ENCODE measurements at places on chromosomes 12 and 14.

DNA sequence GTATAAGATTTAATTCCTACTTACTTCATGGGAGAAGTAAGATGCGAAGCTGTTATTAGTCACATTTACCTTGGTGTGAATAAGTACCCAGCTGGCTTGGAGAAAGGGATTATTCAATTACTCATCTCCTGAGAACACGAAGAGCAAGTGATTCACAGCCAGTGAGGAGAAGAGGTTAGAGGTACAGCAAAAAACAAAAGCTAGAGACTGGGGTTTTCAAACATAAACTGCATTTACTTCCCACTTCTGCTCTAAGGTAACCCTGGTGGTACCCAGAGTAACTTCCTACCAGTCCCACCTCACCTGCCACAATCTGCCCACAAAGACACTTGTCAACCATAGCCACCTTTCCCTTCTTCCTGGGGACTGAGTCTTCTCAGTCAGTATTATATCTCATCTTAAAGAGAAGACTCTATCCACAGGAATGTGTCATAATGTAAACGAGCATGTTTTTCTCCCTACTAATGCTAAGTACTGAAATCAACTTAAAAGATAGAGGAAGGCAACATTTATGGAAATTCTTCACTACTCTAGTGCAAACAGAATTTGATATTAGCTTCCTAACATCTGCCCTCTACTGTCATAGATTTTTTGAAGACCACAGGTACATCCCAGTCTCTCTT lies 6.0 kb upstream of the IL22 start:
- DNase-seq: no peak

GRCh38 chr12:104671409-104672095 lies 214.8 kb downstream of the CHST11 start:
- DNase-seq: peak; percentile 63

DNA sequence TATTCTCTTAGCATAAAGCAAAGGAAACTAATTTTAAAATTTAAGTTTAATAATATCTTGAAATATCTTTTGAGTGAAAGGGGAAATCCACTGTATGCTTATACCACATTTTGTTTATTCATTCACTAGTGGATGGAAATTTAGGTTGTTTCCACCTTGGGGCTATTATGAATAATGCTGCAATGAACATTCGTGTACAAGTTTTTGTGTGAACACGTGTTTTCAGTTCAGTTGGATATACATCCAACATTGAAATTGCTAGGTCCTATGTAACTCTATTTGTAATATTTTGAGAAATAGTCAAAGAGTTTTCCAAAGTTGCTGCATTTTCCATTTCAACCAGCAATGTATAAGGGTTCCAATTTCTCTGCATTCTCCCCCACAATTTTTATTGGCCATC lies 83.7 kb upstream of the ETV6 start:
- DNase-seq: no peak

GRCh38 chr14:91889477-91890211 lies 22.3 kb upstream of the TC2N start:
- DNase-seq: no peak

DNA sequence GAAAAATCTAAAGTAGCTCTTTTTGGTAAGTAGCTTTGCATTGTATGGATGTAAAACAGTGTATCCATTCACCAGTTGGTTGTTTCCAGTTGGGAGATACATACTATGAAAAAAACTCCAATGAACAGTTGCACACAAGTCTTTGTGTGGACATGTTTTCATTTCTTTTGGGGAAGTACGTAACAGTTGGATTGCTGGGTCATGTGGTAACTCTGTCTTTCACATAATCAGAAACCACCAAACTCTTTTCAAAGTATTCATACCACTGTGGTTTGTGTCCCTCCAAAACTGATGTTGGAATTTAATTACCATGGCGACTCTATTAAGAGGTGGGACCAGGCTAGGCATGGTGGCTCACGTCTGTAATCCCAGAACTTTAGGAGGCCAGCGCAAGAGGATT lies 58.9 kb upstream of the RESF1 start:
- DNase-seq: no peak

- DNase-seq: no peak
Observed at GRCh38 chr12:100027671-100028070, 42.9 kb upstream of the ANKS1B start.

- no peak for DNase-seq
Observed at GRCh38 chr12:131112021-131112420, 158.3 kb downstream of the ADGRD1 start.

- DNase-seq: no peak
Observed at GRCh38 chr14:21025371-21026273, 761 bp upstream of the NDRG2 start.

DNA sequence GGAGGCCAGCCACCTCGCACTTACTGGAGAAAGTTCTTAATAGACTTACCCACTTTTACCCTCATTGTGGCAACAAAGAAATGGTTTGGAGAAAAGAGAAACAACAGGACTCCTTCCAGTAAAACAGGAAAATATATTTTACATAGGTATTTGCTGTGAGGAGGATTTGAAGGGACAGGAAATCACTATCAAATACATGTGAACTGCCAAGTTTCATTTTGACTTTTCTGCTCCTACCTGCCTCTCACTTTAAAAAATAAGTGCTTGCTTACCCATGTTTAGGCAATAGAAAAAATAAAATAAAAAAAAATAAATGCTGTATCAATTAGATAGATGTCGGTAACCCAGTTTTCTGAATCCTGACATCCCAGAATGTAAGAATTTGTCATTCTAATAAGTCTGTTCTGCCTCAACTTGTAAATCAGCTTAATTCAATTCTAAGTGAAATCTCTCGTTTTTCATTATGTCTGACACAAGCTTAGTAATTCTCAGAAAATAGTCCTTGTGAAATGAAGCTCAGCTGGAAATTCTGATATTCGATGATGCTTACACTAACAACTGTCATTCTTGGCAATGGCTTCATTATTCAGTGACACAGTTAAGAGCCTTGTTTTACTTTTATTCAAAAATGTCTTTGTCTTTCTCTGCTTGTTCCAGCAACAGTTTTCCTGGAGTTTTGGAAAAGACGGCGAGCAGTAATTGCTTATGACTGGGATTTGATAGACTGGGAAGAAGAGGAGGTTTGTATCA lies 131.3 kb downstream of the SLC5A8 start:
- DNase-seq: no peak

GRCh38 chr14:22796087-22796707 lies 19.0 kb downstream of the SLC7A7 start:
- no peak for DNase-seq

GRCh38 chr12:57850854-57851430 lies 4.4 kb upstream of the CTDSP2 start:
- DNase-seq: no peak

DNA sequence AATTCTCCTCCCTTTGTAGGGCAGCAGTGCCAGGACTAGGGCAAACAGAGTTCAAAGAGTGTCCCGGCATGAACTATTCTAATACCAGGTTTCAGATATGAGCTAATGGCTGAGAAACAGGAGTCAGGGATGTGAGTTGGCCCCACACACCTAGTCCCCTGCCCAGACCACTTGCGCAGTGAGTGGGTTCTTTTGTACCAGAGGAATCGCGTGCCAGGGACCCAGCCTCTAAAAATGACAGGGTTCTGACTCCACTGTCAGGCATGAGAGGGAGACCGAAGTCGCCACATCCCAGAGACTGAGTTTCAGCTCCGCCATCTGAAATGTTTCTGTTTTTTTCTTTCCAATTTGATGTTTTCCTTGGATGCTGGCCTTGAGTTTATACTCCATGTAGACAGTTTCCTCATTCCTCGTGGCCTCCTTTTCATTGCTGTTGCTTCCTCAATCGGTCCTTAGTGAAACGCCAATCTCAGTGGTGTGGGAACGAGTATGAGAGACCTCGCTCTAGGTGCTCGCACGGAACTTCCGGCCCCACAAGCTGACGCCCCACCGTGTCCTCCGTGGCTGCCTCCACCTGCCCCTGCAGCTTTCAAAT lies 31.5 kb downstream of the FBXL14 start:
- DNase-seq: no peak

GRCh38 chr14:34204774-34205173 lies 253.9 kb upstream of the EGLN3 start:
- DNase-seq: no peak

- DNase-seq: peak; percentile 13
Observed at GRCh38 chr14:34461334-34462131, 507 bp downstream of the SPTSSA start.
